ENCODE measurements at places on chromosomes 12 and 14. TPM values are rescaled to one million over a fixed set of nuclear protein-coding genes. Genes with fewer than 3 reads are reported as not detected.

DNA sequence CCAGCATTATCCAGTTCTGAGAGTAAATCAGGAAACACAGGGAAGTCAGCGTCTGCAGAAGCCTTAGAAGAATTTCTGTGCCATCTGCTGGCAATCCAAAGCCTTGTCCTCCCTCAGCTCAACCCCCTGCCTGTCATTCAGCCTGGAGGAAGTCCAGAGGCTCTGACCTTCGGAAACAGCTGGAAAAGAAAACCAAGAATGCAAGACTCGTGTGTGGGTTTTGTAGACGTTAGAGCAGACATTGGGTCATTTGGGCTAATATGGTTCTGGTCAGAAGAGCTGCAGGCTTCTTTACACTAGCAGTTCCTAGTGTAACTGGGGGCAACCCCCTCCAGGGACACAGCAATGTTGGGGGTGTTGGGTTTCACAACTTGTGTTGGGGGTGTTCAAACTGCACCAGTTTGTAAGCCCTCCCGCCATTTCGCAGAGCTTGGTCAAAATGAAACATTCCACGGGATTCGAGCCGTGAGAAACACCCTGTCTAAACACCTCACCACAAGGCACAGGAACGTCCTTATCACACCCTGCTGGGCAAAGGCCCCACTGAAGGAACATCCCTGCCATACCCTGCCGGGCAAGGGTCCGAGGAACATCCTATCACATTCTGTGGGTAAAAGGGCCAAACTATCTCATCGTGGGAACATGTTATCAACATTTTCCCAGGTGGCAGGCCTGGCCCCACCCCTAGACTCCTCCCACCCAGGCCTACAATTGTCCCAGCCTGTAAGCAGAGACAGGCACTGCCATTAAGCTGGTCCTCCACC is 21.0 kb upstream of the SERPINA4 start:
- no peak for DNase-seq

TCP11L2 gene
- total RNA-seq = 34.9 TPM

DNA sequence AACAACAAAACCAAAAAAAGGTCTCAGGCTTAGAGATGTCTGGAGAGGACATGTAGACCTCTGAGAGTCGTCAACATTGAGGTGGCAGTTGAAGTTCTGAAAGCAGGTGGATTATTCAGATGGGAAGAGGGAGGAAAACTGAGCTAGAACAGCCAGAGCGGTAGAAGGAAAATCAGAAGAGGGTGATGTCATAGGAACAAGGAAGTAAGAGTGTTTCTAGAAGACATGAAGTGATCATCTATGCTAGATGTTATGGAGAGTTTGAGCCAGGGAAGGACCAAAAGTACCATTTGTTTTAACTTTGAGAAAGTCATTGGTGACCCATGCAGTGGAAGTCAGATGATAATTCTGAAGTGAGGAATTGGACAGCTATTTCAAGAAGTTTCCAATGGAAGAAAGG is 316.2 kb upstream of the RGS6 start:
- no peak for DNase-seq

KRT5 gene
- total RNA-seq = not detected

RGS6 gene
- total RNA-seq = 52.3 TPM

SLC22A17 gene
- total RNA-seq = 91.0 TPM

DNA sequence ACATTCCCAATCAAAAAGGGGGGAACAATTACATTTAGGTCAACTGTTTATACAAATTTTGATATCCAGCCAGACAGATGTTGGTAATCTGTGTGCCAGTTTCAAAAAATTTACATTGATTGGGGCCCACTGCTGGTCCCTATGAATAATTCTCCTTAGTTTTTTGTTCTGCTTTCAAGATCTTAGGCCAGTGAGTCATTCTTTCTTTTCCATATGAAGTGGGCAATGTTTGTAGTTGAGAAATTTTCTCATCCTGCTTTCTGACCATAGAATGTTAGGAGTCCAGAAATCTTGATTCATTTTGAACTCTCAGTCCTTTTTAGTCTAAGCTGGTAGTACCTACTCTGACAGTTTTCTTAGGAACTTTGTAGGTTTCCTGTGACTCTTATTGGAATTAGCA is 244.3 kb downstream of the DIO2 start:
- no peak for DNase-seq

DNA sequence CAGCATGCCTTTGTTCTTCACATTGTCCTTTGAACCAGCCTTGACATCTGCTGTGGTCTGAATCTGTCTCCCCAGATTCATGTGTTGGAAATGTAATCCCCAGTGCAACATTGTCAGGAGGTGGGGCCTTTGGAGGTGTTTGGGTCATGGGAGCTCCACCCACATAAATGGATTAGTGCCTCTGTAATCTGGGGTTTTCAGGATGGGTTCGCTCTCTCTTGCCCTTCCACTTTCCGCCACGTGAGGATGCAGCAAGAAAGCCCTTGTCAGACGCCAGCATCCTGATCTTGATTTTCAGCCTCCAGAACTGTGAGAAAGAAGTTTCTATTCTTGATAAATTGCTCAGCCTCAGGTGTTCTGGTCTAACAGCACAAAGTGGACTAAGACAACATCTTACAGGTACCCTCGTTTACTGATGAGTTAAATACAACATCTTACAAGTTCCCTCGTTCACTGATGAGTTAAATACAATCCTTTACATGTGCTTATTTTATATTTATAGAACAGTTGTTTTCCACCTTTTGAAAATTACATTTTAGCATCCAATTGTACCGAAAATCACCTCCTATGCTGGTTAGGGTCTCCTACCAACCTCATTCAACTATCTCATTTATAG is 54.4 kb upstream of the RIMBP2 start:
- DNase-seq = no peak

DNA sequence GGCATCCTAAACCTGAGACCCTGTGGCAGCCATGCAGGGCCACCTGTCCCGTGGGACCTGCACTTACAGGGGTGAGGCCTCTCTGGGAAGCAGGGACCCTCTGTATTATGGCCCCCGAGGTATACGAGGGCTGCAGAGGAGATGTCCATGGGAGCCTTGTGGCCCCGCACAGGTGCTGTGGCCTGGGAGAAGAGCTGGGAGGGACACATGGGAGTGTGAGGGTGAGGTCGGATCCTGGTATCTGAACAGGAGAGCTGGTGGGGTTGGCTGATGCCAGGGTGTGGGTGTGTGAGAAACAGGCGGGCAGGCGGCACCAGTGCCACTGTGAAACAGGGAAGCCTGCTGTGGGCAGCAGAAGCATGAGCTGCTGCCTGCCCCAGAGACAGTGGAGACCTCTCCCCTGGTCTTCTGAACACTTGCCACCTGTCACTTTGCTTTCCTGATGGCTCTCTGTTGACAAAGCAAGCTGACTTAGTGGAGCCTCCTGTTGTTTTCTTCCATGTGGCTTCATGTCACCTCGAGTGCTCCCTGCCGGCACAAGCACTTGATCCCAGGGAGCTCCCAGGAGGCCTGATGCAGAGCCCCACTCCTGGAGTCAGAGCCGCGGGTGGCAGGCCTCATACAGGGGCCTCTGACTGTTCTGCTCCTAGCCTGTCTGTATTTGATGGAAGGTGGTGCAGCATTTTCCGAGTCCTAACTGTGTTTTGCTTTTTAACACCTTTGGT is 19.8 kb upstream of the AMN start:
- DNase-seq = no peak

- no peak for DNase-seq
Observed at GRCh38 chr12:30980955-30981662, 54.6 kb downstream of the TSPAN11 start.
